ENCODE measurements at places on chromosomes 3 and 15. TPM values are rescaled to one million over a fixed set of nuclear protein-coding genes. Genes with fewer than 3 reads are reported as not detected.

Gene KLF15
- polyA plus RNA-seq, result 8.5 TPM

Gene UBA7
- polyA plus RNA-seq, result 27.2 TPM

Gene OR4F6
- polyA plus RNA-seq, result not detected

Gene RASL12
- polyA plus RNA-seq, result 43.9 TPM

Gene AGTR1
- polyA plus RNA-seq, result 4.8 TPM

Gene MKRN2OS
- polyA plus RNA-seq, result not detected

Gene PLA2G4E
- 0.67 TPM for polyA plus RNA-seq

Gene CFAP100
- 74.2 TPM for polyA plus RNA-seq

Gene AP3B2
- 22.9 TPM for polyA plus RNA-seq

Gene VGLL3
- polyA plus RNA-seq, result 8.3 TPM

Gene SLC51A
- 60.6 TPM for polyA plus RNA-seq

Gene OR5H14
- 0.41 TPM for polyA plus RNA-seq

Gene SNX4
- polyA plus RNA-seq, result 22.8 TPM

Gene ZNF106
- 51.4 TPM for polyA plus RNA-seq

Gene ARHGEF26
- polyA plus RNA-seq, result 14.7 TPM

Gene CCR3
- polyA plus RNA-seq, result not detected

Gene SNURF
- polyA plus RNA-seq, result 8.6 TPM

Gene SLC4A7
- polyA plus RNA-seq, result 17.7 TPM

Gene TRIM42
- polyA plus RNA-seq, result 39.8 TPM

Gene PDE8A
- 27.8 TPM for polyA plus RNA-seq

Gene DUT
- polyA plus RNA-seq, result 72.9 TPM

Gene POU1F1
- not detected for polyA plus RNA-seq

Gene ZNF662
- 11.2 TPM for polyA plus RNA-seq

Gene CHST13
- 21.4 TPM for polyA plus RNA-seq

Gene CHRM5
- polyA plus RNA-seq, result 1.3 TPM

Gene STX19
- 0.29 TPM for polyA plus RNA-seq

Gene VIPR1
- 3.4 TPM for polyA plus RNA-seq

Gene LMAN1L
- 2.2 TPM for polyA plus RNA-seq

Gene CEP19
- polyA plus RNA-seq, result 17.1 TPM

Gene PCSK6
- polyA plus RNA-seq, result 43.9 TPM

Gene UBE3A
- 77.3 TPM for polyA plus RNA-seq

Gene CKMT1B
- 0.57 TPM for polyA plus RNA-seq

Gene SCG5
- 38.3 TPM for polyA plus RNA-seq

Gene TTLL13
- 30.3 TPM for polyA plus RNA-seq

Gene PLA2G4D
- polyA plus RNA-seq, result 0.11 TPM

Gene CD200
- 6.3 TPM for polyA plus RNA-seq

Gene PLAAT1
- polyA plus RNA-seq, result 119 TPM

All from testis (tissue), 5 donors.